ENCODE measurements at places on chromosomes 16 and 17.

- DNase-seq: no peak
These were observed 150.1 kb downstream of the SHISA6 start for GRCh38 chr17:11391134-11391533.

DNA sequence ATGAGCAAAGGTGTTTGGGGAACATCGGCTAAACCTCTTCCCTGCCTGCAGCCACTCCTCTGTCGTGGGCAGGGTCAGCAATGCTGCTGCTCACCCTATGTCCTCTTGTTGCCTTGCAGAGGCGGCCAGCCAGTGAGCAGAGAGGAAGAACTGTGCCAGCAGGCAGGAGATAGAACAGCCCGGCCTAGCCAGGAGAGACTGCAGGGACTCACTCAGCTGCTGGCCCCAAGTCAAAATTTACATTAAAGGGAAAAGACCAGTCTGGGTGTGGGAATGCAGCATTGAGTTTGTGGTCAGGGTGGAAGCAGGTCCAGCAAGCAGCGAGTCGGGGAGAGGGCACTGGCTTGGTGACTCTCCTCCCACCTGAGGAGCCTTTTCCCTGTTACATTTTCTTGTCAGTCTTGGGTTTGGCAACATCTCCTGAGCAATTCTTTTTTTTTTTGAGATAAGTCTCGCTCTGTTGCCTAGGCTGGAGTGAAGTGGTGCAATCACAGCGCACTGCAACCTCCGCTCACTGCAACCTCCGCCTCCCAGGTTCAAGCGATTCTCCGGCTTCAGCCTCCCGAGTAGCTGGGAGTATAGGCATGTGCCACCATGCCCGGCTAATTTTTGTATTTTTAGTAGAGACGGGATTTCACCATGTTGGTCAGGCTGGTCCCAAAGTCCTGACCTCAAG is 22.7 kb downstream of the LIG3 start:
- no peak for DNase-seq

GRCh38 chr17:29714146-29714545 is 91.4 kb upstream of the CORO6 start:
- DNase-seq: no peak

GRCh38 chr16:47197536-47198179 is 53.9 kb upstream of the NETO2 start:
- no peak for DNase-seq

- DNase-seq: no peak
These were observed at the start of gene C1QTNF1 for GRCh38 chr17:79023886-79024771. Gene C1QTNF1 (plus strand): TSS chr17:79024169. CDS start chr17:79043969, 19,800 bp downstream.

- DNase-seq: no peak
These were observed 7.8 kb downstream of the TRAF7 start for GRCh38 chr16:2163211-2163881.

DNA sequence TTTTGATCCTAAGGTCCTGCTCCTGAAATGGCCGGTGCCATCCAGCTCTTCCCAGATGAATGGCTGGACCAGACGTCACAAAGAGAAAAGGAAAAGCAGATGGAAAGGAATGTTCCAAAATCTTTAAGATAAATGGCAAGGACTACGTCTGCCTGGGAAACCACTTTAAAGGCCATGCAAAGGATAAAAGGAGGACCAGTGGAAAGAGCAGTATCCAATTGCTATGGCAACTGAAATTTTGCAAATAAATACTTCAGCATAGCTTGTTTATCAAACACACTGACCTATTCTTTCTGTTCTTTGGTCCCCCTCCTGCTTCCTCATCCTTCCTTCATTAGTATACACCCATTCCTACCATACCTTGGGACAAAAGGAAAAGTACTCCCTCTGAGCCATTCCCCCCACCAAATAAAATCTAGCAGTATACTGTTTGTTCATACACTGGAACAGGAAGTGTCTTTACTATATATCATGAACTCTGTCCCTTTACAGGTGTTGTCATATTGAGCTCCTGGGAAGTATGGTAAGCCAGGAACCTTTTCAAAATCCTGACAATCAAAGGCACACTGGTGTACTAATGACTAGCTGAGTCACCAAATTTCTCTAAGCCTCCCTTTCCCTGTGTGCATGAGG is 37.2 kb upstream of the NUFIP2 start:
- DNase-seq: no peak

DNA sequence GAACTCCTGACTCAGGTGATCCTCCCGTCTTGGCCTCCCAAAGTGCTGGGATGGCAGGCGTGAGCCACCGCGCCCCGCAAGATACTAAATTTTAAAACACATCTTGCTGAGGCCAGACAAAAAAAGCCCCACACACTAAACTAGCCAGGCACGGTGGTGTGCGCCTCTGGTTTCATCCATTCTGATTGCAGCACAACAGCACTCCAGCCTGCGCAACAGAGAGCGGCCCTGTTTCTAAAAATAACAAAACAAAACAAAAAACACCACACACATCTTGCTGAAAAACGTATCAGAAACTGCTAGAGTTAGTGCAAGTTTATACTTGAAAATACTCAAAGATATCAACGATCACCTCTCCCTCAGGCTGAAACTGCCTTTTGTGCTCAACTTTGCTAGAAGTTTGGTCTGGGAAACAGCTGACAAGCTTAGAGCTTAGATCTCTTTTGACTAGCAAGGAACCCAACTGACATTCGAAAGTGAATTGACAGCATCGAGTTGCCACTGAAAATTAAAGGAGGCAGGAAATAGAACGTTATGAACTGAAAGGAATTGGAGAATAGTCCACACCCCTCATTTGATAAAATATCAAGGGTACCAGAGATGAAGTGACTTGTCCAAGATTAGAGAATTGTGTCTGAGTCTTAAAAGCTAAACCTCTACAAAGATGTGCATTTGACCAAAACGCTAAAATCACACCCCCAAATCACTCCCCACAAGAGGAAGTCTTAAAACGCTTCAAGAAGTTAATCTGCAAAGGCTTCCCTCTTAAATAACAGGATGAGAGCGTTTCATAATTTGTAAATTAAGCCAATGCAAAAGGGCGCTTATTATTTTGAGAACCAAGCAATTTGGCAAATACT is 908 bp downstream of the COG4 start:
- DNase-seq: no peak

DNA sequence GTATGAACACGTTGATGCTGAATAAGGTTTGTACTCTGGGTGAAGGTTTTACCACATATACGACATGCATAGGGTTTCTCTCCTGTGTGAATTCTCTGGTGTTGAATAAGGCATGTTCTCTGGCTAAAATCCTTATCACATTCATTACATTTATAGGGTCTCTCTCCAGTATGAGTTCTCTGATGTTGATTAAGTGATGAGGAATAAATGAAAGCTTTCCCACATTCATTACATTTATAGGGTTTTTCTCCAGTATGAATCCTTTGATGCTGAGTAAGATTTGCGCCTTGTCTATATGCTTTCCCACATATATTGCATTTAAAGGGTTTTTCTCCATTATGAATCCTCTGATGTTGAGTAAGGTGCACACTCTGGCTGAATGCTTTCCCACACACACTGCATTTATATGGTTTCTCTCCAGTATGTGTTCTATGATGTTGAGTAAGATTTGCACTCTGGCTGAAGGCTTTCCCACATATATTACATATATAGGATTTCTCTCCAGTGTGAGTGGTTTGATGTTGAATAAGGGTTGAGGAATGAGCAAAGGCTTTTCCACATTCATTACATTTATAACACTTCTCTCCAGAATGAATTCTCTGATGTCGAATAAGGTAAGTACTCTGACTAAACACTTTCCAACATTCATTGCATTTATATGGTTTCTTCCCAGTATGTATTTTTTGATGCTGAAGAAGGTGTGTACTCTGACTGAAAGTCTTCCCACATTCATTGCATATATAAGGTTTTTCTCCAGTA is 16.9 kb downstream of the ZNF287 start:
- no peak for DNase-seq

- DNase-seq: no peak
These were observed 217.7 kb downstream of the CCDC182 start for GRCh38 chr17:57527221-57528057.

DNA sequence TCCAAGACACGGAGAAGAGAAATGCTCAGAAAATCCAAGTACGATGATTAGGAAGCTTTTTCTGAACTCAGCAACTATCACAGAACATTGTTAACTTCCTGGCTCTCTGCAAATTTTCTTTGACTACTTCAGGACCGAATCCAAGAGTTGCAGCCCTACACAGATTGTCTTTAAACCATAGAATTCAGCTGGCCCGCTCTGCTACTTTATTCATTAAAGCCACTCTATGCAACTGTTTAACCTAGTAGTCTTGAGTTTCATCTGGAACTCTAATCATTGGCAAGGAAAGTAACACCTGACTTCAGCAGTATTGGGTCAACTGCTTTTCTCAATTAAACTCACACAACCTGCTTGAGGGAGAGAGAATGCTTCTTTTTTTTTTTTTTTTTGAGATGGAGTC is 210.1 kb downstream of the SLC39A11 start:
- DNase-seq: no peak

DNA sequence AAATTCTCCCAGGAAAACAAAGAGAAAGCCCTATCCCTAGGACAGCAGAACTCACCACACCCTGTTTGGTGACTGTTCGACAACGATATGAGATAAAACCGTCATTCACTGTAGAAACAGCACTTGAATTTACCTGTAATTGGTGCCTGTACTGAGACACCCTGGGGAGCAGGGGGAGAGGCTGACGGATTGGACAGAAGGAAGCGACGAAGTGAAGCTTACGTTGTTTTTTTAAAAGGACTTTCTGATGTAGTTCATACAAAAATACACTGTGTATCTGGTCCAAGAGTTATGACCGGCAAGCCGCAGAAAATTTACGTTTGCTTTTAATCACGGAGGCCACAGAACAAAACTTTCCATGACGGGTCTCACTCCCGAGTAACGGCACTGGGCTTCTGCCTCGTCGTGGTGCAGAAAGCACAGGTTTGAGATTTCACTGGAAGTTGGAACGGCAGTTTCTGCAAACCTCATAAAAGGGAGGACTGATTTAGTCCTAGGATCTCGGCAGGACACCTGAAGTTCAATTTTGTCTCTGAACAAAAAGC is 9.7 kb downstream of the NXN start:
- DNase-seq: no peak

GRCh38 chr16:61289141-61289540 is 747.1 kb downstream of the CDH8 start:
- DNase-seq: no peak

DNA sequence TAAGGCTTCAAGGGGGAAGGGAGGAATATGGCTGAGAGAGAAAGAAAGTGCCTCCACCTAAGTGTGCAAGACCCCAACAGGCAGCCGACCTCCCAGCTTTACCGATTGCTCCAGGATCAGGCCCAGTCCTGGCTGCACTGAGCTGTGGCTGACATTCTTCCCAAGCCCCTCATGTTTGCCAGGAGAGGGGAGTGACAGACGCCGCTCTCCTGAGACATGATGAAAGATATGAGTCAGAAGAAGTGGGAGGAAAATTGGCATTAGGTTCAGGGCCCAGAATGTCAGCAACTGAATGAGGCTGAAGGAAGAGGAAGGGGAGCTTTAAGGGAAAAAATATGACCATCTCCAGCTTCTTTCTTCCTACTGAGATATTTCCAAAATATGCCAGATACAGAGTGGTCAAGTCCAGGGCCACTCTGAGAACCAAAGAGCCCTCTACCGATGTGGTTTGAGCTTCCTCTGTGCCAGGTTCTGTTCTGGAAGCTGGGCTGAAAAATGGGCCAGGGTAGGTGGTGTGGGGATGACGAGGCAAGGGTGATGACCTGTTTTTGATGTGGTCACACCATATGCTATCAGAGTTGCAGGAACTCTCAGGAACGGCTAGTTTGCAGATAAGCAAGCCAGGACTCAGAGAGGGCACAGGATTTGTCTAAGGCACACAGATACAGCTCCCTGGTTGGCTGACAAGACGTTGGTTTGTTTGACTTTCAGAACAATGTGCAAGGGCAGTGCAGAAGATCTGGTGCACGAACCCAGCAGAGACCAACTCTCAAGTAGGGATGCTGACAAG is 176.7 kb downstream of the SOX9 start:
- DNase-seq: no peak

DNA sequence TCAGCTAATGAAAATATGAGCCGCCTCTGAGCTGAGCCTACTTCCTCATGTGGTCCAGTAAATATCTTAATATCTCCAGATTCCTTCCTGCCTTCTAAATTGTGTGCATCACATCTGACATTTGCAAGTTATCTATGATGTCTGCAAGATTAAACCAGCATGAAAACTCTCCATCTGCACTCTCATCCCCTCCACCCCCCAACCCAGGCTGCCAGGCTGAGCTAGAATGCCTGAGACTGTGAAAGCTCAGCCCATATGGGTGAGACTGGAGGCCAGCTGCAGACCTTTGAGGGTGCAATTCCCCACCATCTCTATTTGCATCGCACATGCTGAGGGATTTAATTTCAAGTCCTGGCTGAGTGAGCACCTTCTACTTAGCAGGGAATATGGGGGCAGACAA is 82.8 kb downstream of the ASIC2 start:
- DNase-seq: no peak

DNA sequence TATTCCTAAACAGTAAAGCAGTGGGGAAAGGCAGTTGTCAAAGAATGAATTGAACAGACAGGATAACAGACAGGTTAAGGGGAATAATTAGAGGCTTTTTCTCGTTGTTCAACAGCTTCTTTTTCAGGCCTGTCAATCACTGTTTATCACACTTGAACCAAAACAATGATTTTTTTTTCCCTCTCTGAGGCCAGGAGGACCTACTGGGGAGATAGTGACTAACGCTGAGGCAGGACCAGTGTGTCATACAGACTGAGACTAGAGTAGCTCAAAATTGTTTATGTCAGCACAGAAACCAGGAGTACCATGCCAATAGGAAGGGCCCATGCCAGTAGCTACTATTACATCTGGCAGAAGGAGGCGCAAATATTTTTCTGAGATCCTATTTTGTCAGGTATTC is 41.3 kb upstream of the NLK start:
- no peak for DNase-seq

GRCh38 chr16:31006086-31006385 is 4.4 kb downstream of the STX1B start:
- no peak for DNase-seq

GRCh38 chr16:55370762-55371482 is 46.9 kb downstream of the IRX6 start:
- DNase-seq: no peak

- no peak for DNase-seq
These were observed 239.9 kb downstream of the PRKCA start for GRCh38 chr17:66542129-66542966.

DNA sequence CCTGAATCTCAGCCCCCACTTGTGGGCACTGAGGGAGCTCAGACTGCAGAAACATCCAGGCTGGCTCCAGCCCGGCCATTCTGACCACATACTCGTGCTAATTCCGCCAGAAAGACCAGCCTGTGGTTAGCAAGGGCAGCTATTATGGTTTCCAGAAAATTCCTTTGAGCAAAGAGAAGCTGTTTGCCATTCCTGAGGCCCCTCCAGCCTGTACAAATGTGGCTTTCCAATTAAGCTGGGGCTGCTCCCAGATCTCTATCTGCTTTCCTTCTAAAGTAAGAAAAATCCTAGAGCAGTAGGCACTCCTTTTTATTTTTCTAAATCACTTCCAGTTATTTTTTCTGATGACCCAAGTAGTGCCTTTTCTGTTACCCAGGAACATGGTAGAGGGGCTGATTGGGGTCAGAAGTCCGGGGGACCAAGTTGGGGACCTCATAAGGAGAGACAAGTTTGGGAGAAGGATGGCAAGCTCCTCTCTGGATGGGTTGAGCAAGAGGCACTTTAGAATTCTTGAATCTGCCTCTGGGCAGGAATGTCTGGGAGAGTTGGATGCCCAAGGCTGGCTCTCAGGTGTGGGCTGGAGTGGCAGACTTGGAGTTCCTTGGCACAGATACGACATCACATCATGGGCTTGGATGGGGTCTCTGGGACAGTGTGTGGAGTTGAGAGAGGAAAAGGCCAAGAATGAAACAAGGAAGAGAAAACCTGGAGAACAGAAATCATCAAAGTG is 83.3 kb upstream of the TNRC6C start:
- no peak for DNase-seq

GRCh38 chr17:28827672-28828071 is 14.9 kb downstream of the FAM222B start:
- DNase-seq: no peak
